Activated naive CD8-positive, alpha-beta T cell treated with anti-CD3 and anti-CD28 coated beads for 36 hours (primary cell): ENCODE measurements at places on chromosomes 5 and 9. TPM values are rescaled to one million over a fixed set of nuclear protein-coding genes. Genes with fewer than 3 reads are reported as not detected.

NR5A1 gene
- not detected for total RNA-seq

ANXA1 gene
- 34.3 TPM for total RNA-seq

LCN1 gene
- not detected for total RNA-seq

ORM2 gene
- not detected for total RNA-seq

SNCAIP gene
- not detected for total RNA-seq

PRDM9 gene
- total RNA-seq, result not detected

TMED7 gene
- 41.5 TPM for total RNA-seq

SH2D3C gene
- 20.4 TPM for total RNA-seq

CDC20B gene
- total RNA-seq, result not detected

NINJ1 gene
- 77.8 TPM for total RNA-seq

DMRT3 gene
- not detected for total RNA-seq

DNA sequence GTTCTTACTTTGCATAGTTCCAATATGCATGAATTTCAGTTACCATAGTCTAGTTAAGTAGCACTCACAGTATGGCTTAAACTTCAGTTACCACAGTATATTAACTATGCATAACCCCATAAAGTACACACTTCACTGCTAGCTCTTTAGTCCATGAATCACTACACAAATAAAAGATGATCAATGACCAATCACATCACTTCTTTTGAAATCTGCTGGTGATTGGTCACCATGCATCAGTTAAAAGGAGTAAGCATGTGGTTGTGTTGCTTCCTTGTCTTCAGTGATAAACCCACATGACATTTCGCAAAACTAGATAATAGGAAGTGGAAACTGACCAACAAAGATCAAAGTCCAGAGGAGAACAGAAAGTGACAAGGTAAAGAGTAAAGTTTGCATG is 79.0 kb downstream of the TAF11L14 start:
- H3K4me1 ChIP-seq, result no peaks in the 10 kb centered on the region
- no peaks in the 10 kb centered on the region for H3K36me3 ChIP-seq
- no peak overlapping the region for H3K27ac ChIP-seq
- no peaks in the 10 kb centered on the region for H3K27me3 ChIP-seq

DNA sequence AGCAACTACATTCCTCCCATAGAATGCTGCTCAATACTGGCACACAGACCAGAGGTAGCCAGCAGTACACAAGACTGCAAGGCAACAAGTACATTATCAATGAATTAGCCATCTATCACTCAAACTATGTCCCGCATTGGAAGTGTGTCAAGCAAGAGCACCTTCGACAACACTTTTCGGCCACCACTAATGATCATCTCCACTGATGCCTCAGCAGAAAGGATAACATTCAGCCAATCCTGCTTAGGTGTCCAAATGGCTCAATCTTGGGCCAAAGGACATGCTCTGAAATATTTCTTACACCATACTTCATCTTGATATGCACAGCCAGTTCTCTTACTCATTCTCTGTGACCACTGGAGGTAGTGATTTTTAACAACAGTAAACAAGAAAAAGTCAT is 25.0 kb downstream of the SKP1 start:
- H3K4me3 ChIP-seq, result no peak overlapping the region
- no peak for DNase-seq
- peaks cover 56% of the 10 kb centered on the region for H3K4me1 ChIP-seq

- DNase-seq, result no peak
- no peaks in the 10 kb centered on the region for H3K27me3 ChIP-seq
- no peak overlapping the region for H3K4me3 ChIP-seq
- H3K27ac ChIP-seq, result no peak overlapping the region
- no peaks in the 10 kb centered on the region for H3K36me3 ChIP-seq
These were observed 44.4 kb downstream of the ZNF474 start for GRCh38 chr5:122173474-122174415.

GRCh38 chr5:115345344-115345743 is 48.9 kb upstream of the CCDC112 start:
- no peak overlapping the region for H3K27ac ChIP-seq
- no peaks in the 10 kb centered on the region for H3K4me1 ChIP-seq
- peaks cover 41% of the 10 kb centered on the region for H3K27me3 ChIP-seq

DNA sequence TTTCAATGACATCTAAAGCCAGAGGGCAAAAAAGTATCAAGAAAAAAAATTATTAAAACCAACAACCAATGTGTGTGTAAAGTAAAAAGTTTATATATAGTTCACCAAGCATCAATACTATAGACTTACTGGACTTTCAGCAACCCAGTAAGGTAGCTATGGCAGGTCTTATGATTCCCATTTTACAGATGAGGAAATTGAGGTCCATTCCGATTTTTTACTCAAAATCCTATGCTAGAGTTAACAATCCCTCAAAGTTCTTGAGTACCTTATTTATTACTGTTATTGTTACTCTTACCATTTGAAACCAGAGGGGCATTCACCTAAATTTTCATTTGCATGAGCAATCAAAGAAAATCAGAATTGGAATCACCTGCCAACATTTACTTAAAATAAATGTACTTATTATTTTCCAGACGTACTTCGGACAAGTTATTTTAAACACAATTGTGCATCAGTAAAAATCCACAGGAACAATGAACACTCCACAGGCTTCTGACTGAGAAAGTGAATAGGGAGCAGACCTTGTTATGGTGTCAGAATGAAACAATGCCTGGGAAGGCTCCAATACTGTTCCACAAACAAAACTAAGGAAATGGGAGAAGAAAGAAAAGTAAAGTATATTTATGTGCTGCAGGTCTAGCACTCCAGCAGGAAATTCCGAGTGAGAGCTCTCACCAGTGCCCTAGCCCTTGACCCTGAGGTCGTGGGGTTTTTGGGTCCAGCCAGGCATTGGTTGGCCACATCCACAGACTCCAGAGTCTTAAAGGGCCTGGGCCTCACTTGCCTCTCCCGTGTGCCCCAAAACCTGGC is 229.9 kb downstream of the PIK3R1 start:
- no peak overlapping the region for H3K4me3 ChIP-seq
- H3K4me1 ChIP-seq, result peaks cover 24% of the 10 kb centered on the region
- no peaks in the 10 kb centered on the region for H3K36me3 ChIP-seq
- H3K27ac ChIP-seq, result no peak overlapping the region
- no peak for DNase-seq

DNA sequence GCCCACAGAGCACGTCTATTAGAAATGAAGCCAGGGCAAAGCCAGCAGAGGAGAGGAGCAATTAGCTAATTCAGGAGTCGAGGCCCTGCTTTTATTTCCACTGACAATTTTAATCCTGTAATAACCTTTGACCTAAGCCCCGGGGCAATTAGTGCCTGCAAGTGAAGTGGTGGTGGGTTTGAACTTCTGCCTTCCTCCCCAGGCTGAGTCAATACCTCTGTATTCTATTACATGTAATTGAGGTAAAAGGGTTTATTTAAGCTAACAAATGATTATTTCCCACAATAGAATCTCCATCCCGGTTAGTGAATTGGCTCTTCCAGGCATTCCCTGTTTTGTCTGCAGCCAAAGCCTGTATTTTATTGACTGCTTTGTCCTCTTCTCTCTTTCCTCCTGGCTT is 49.9 kb downstream of the FGF18 start:
- no peaks in the 10 kb centered on the region for H3K4me1 ChIP-seq
- H3K36me3 ChIP-seq, result no peaks in the 10 kb centered on the region
- H3K27ac ChIP-seq, result no peak overlapping the region
- H3K27me3 ChIP-seq, result peaks cover 11% of the 10 kb centered on the region
- H3K4me3 ChIP-seq, result no peak overlapping the region

DNA sequence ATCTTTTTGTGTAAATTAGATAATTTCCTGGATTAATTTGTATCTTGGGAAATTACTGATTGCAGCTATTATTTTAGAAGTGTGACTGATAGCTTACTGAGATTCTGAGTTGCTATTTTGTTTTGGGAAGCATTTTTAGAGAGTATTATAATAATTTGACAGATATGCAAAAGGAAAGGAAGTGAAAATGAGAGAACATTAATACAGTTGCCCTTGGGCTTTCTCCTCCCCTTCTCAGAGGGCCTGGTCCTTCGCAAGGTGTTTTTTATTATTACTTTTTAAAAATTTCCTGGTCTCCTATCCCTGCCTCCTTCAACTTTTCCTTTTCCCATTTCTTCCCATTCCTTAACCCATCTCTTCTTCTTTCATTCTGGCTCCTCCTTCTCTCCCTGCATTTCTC is 32.6 kb downstream of the UBAP1 start:
- no peaks in the 10 kb centered on the region for H3K27me3 ChIP-seq
- no peak for DNase-seq
- no peak overlapping the region for H3K27ac ChIP-seq
- H3K4me1 ChIP-seq, result peaks cover 13% of the 10 kb centered on the region

GRCh38 chr5:138784590-138784989 is 31.4 kb downstream of the CTNNA1 start:
- peaks cover 46% of the 10 kb centered on the region for H3K27me3 ChIP-seq
- H3K36me3 ChIP-seq, result peaks cover 7% of the 10 kb centered on the region

- peaks cover 13% of the 10 kb centered on the region for H3K27me3 ChIP-seq
- H3K4me1 ChIP-seq, result peaks cover 13% of the 10 kb centered on the region
- H3K36me3 ChIP-seq, result no peaks in the 10 kb centered on the region
These were observed 22.0 kb upstream of the AK3 start for GRCh38 chr9:4762886-4763541.

- no peak overlapping the region for H3K27ac ChIP-seq
- no peak overlapping the region for H3K4me3 ChIP-seq
- H3K27me3 ChIP-seq, result no peaks in the 10 kb centered on the region
- DNase-seq, result no peak
These were observed 618.3 kb downstream of the NR2F1-AS1 start for GRCh38 chr5:92962752-92963151.

- DNase-seq, result peak; percentile 48
- H3K4me1 ChIP-seq, result peaks cover 51% of the 10 kb centered on the region
- peak overlapping the region; percentile 75 for H3K27ac ChIP-seq
- H3K36me3 ChIP-seq, result peaks cover 2% of the 10 kb centered on the region
These were observed 12.7 kb upstream of the CD180 start for GRCh38 chr5:67209141-67209771.

GRCh38 chr9:95749493-95749892 is 126.0 kb upstream of the ERCC6L2 start:
- no peaks in the 10 kb centered on the region for H3K36me3 ChIP-seq
- peaks cover 13% of the 10 kb centered on the region for H3K4me1 ChIP-seq
- no peak overlapping the region for H3K4me3 ChIP-seq

- H3K27ac ChIP-seq, result no peak overlapping the region
- H3K36me3 ChIP-seq, result no peaks in the 10 kb centered on the region
- no peak for DNase-seq
- H3K4me1 ChIP-seq, result peaks cover 14% of the 10 kb centered on the region
- H3K27me3 ChIP-seq, result no peaks in the 10 kb centered on the region
These were observed 2.3 kb downstream of the CRAT start for GRCh38 chr9:129108083-129108804.

- no peak for DNase-seq
- no peak overlapping the region for H3K27ac ChIP-seq
- H3K4me3 ChIP-seq, result no peak overlapping the region
- H3K36me3 ChIP-seq, result no peaks in the 10 kb centered on the region
- H3K27me3 ChIP-seq, result no peaks in the 10 kb centered on the region
- no peaks in the 10 kb centered on the region for H3K4me1 ChIP-seq
These were observed 170.9 kb downstream of the SEC61B start for GRCh38 chr9:99392986-99393385.

- peaks cover 3% of the 10 kb centered on the region for H3K27me3 ChIP-seq
- peaks cover 19% of the 10 kb centered on the region for H3K36me3 ChIP-seq
- H3K4me1 ChIP-seq, result peaks cover 29% of the 10 kb centered on the region
- no peak for DNase-seq
- H3K4me3 ChIP-seq, result no peak overlapping the region
These were observed 185.0 kb upstream of the PTGER4 start for GRCh38 chr5:40494631-40495236.

DNA sequence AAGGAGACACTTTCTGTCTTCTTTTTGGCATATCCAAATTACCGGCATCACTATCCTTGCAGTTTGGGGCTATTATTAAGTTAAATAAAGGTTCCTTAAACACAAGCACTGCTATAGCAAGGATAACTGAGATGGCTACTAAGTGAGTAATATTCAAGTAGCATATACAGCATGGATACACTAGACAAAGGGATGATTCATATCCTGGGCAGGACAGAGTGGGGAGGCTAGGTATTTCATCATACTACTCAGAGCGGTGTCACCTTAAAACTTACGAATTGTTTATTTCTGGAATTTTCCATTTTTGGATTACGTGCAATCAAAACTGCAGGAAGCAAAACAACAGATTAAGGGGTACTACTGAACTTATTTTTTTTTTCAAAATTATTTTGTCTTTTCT is 54.1 kb downstream of the FER start:
- no peak for DNase-seq
- peaks cover 46% of the 10 kb centered on the region for H3K36me3 ChIP-seq

DNA sequence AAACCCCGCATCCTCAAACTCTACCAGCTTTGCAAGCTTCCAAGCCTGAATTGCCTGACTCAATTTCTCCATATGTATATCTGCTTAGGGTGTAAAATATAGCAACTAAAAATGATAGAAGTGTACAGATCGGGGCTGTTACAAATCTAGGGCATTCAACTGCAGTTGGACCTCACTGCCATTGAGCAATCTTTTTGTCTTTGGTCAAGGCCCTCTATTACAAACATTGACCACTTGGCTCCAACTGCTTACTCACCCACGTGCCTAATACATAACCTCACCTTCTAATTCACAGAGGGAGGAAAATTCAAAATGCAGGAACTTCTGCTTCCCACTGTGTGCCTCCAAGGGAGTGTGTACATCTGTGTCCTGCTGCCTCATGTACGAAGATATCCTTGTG is 10.0 kb downstream of the LRRC70 start:
- DNase-seq, result no peak
- H3K4me3 ChIP-seq, result no peak overlapping the region
- no peak overlapping the region for H3K27ac ChIP-seq

DNA sequence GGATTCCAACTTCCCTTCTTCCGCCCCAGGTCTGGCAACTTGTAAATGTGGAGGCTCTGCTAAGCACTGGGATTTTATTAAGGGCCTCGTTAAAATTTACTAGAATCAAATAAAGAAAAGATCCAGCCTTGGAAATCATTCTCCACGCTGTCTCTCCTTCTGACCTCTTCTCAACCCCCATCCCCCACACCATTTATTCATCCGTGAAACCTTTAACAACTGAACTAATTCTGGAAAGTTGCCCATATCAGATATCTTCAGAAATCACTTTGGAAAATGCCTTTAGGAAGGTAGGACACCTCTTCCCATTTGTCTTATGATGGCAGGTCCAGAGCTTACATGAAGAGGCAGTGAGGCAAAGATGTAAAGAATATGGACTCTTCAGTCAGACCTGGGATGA is 288.5 kb downstream of the SLIT3 start:
- H3K27ac ChIP-seq, result no peak overlapping the region
- H3K4me3 ChIP-seq, result no peak overlapping the region

GRCh38 chr5:79236970-79237739 is 1.2 kb downstream of the JMY start:
- H3K27me3 ChIP-seq, result no peaks in the 10 kb centered on the region
- H3K36me3 ChIP-seq, result peaks cover 3% of the 10 kb centered on the region
- H3K4me3 ChIP-seq, result peak overlapping the region; percentile 88
- H3K27ac ChIP-seq, result peak overlapping the region; percentile 78
- peaks cover 32% of the 10 kb centered on the region for H3K4me1 ChIP-seq

GRCh38 chr9:133518200-133518599 is 6.6 kb downstream of the MYMK start:
- DNase-seq, result no peak
- no peaks in the 10 kb centered on the region for H3K36me3 ChIP-seq
- no peaks in the 10 kb centered on the region for H3K4me1 ChIP-seq
